CD8-positive, alpha-beta memory T cell (primary cell): ENCODE measurements at places on chromosomes 6 and 20. TPM values are rescaled to one million over a fixed set of nuclear protein-coding genes. Genes with fewer than 3 reads are reported as not detected.

- no peak for DNase-seq
Observed at GRCh38 chr6:138722425-138723371, 50.9 kb upstream of the CCDC28A start.

GRCh38 chr6:157764178-157765068 lies 58.6 kb upstream of the SNX9 start:
- peak; percentile 90 for DNase-seq

GRCh38 chr6:33909737-33910136 lies 105.9 kb upstream of the MLN start:
- DNase-seq, result no peak

GRCh38 chr6:49923826-49924225 lies 40.1 kb downstream of the DEFB114 start:
- no peak for DNase-seq

DNA sequence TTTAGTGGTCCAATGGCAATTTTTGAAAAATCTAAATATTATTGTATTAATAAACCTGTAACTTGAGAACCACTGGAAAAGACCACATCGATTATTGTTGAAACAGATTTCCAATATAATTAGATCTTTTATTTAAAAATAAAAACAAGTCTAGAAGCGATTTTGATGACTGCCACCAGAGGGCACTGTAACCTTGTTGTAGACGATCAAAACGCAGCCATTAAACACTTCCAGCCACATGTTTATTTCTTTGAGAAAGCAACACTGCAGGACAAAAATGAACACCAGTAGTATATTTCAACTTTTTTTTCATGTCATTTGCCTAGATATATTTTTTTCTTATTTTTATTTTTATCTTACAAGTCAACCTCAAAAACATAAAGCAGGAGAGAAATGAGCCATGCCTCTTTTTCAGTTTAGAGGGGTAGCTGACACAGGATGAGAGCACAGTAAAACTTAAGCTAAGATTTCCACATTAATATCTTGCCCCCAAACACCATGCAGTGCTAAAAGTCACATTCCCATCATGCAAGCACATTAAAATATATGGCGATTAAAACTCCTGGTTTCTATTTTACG lies 115.4 kb downstream of the OPRM1 start:
- DNase-seq, result peak; percentile 62

- DNase-seq, result peak; percentile 45
Observed at GRCh38 chr20:33443006-33443511, 504 bp downstream of the SNTA1 start.

GRCh38 chr20:38645351-38645750 lies 43.7 kb downstream of the ARHGAP40 start:
- DNase-seq, result no peak

The AFG1L gene
- total RNA-seq, result 5.3 TPM

The EMILIN3 gene
- total RNA-seq, result not detected

The SLC22A2 gene
- not detected for total RNA-seq

The DEFB124 gene
- total RNA-seq, result not detected

The ADGB gene
- total RNA-seq, result 0.22 TPM

The LINC00237 gene
- total RNA-seq, result not detected

The SCRT2 gene
- total RNA-seq, result not detected

The OOEP gene
- total RNA-seq, result not detected

The VGLL2 gene
- total RNA-seq, result not detected
